ENCODE measurements at places on chromosomes 1 and 21.

DNA sequence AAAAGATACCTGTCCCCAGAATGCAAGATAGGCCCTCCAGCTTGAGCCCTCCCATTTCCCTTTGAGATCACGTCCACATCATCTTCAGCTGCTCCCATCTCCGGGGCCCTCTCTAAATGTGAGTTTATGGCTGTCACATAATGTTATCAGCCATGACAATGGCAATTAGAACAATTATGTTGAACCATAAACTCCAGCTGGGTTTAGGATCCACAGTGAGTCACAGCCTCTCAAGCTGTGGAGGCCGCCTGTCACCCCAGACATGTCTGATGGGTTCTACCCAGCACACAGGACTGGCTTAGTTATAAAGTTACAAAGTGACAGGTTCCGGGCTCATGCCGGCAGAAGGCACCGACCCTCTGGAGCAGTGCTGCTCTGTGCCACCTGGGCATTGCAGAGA lies 597.3 kb downstream of the PTPRU start:
- DNase-seq = no peak

DNA sequence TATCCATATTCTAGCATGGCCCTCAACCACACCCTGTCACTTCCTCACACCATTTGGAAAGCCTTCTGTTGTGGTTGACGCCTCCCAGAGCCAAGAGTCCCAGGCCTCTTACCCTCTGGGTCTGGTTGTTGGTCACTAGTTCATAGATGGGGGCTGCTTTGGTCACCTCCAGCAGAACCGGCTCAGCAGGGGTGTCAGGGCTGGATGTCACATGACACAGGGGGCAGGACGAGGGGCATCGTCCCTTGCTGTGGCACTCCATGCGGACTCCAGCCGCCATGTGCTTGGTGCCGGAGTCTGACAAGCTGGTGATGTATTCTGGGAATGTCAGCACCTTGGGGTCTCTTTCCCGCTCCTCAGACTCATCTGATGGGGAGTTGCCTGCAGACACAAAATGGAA lies 270.1 kb downstream of the ASTN1 start:
- DNase-seq = no peak

DNA sequence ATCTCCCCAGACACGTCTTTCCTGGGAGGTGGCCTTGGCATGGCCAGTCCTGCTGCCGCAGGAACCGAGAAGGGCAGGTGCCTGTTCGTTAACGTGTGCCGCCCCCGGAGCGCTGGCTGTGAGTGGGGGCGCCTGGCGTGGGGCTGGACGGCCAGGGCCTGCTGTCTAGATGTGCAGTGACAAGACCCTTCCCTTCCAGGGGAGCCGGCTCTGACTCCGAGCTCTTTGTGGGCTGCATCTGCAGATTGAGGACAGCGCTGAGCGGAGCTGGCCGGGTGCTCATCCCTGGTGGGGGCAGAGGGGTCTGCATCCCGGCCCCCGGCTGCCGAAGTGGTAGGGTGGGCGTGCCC lies 13.0 kb downstream of the COL18A1 start:
- no peak for DNase-seq

GRCh38 chr1:80769208-80769750 lies 1031.5 kb upstream of the ADGRL2 start:
- no peak for DNase-seq

GRCh38 chr21:43701936-43702784 lies 16.8 kb upstream of the PDXK start:
- DNase-seq = no peak

DNA sequence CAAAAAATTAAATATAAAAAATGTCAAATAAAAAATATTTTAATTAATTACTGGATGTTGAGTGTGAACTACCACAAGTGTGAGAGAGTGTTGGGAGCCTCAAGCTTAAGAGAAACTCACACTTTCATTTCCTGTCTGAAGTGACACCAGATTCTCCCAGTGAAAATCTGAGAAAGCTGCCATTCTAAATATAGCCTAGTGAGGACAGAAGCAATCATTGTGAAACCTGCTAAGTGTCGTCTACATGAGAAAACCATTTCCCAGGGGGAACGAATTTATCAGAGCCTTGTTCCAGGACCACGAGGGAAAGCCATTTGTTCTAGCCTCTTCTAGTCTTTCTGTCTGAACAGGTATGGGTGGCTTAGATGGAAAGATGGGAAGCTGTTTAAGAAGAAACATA lies 329.3 kb upstream of the PRMT6 start:
- no peak for DNase-seq

- DNase-seq = no peak
These were observed 27.6 kb downstream of the CYP2J2 start for GRCh38 chr1:59898927-59899326.

- no peak for DNase-seq
These were observed 9.2 kb upstream of the BEND5 start for GRCh38 chr1:48785869-48786268.

GRCh38 chr1:44346878-44347277 lies 8.2 kb downstream of the ERI3 start:
- DNase-seq = no peak

- DNase-seq = peak; percentile 53
These were observed 44.1 kb upstream of the SLC25A33 start for GRCh38 chr1:9494936-9495758.

GRCh38 chr1:167158111-167158812 lies 62.4 kb upstream of the POU2F1 start:
- no peak for DNase-seq

- DNase-seq = no peak
These were observed 638 bp upstream of the OLIG2 start for GRCh38 chr21:33025106-33025488.

- no peak for DNase-seq
These were observed 14.8 kb downstream of the RSBN1 start for GRCh38 chr1:113797472-113797871.

- DNase-seq = no peak
These were observed 131.9 kb upstream of the B3GALT2 start for GRCh38 chr1:193318347-193318746.

- no peak for DNase-seq
These were observed 7.4 kb downstream of the GPR137B start for GRCh38 chr1:236149696-236150228.

GRCh38 chr1:37515185-37516034 lies 844 bp upstream of the MEAF6 start:
- no peak for DNase-seq

DNA sequence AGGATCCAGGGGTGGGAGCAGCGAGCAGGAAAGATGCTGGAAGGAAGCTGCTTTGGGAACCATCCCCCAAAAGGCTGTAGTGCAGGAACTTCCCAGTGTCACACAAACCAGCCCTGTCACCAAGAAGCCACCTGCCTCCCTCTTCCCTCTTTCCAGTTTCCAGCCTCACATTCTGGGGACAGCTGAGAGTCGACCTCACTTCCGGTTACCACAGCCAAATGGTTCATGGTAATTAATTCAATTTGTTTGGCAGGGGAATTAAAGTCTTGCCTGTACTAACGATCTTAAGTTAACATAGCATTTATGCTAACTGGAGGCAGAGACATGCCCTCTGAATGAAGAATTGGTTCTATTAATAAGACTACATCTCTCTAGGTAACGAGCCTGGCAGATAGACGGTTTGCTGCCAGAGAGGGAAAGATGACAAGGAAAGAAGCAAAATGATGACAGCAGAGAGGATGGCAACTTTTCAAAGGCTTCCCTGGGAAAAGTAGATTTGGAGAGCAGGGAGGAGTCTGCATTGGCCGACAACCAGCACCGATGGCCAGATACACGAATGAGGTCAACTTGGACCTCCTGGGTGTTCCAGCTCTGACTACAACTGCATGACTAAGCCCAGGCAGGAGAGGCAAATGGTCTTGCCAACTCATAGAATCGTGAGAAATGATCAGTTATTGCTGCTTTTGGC lies 64.1 kb downstream of the TMCO4 start:
- DNase-seq = no peak

- DNase-seq = no peak
These were observed 31.4 kb downstream of the PRDX6 start for GRCh38 chr1:173508541-173508940.

DNA sequence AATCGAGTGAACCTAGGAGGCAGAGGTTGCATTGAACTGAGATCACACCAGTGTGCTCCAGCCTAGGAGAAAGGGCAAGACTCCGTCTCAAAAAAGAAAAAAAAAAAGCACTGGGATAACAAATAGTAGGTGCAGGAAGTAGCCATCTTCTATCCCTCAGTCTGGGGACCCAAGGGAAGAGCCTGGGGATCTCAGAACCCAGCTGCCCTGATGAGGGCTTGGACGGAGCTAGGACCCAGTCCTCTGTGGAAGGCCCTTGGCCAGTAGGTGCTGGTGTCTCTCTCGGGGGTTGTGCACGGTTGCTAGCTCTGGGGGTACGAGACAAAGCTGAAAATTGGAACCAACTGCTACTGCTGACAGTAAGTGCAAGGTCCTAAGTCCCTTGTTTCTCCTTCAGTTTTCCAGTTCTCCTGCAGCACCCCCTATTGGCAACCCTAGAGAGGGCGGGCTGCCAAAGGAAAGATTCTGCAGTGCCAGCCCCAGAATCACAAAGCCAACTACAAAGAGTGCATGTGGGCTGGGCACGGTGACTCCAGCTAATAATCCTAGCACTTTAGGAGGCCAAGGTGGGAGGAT lies 57.6 kb upstream of the KIF1B start:
- peak; percentile 39 for DNase-seq

- no peak for DNase-seq
These were observed 444.7 kb upstream of the VAMP3 start for GRCh38 chr1:7326366-7326765.

GRCh38 chr21:38266732-38267131 lies 9.9 kb downstream of the KCNJ15 start:
- DNase-seq = no peak

GRCh38 chr1:40662151-40662550 lies 3.3 kb downstream of the RIMS3 start:
- DNase-seq = no peak

- DNase-seq = no peak
These were observed 93.4 kb upstream of the KCNE2 start for GRCh38 chr21:34270411-34270810.

DNA sequence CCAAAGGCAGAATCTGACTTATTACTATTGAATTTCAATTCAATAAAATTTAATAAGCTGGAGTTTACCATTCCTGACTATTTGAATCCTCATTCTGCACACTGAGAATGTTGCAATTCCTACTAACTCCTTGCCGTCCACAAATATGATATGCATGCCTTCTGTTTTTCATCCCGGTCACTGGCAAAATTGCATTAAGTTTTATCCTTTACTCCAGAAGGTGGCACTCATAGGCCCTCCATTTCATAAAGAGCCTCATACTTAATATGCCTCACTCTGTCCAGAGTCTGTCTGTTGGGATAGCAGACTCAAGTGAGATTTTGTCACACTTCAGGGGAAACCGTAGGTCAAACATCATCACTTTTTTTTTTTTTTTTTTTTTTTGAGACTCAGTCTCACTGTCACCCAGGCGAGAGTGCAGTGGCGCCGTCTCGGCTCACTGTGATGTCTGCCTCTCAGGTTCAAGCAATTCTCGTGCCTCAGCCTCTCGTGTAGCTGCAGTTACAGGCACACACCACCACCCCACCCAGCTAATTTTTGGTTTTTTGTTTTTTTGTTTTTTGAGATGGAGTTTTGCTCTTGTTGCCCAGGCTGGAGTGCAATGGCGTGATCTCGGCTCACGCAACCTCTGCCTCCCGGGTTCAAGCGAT lies 27.3 kb downstream of the F11R start:
- no peak for DNase-seq

DNA sequence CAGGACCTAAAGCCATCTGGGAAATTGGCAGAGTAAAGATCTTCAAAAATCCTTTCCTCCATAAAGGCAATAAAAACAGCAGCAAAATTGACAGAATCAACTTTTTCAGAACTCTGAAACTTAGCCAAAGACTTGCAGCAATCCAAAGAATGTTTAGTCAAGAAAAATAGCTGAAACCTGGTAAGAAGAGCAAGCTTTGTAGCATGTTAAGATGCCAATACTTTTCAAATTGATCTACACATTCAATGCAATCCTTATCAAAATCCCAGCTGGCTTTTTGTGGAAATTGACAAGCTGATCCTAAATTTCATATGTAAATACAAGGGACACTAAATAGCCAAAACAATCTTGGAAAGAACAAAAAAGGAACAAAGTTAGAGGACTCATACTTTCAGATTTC lies 23.8 kb upstream of the FAM163A start:
- no peak for DNase-seq

DNA sequence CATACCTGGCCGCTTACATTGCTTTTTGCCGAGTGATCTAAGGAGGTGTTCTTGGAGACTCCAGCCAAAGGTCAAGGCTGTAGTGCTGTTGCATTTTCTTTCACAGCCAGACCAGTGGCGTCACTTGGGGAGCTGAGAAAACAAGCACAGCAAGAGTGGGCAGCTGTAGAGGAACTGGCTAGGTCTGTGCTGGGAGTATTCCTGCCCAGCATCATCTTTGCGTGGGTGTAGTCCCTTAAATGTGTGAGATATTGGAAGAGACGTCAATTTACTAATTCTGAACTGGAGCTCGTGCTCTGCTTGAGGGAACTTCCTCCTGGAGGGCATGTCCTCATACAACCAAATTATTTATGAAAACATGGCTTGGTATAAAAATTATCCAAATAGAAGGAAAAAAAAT lies 10.2 kb downstream of the UBIAD1 start:
- no peak for DNase-seq

GRCh38 chr1:153612111-153612754 lies 704 bp downstream of the S100A16 start:
- DNase-seq = no peak

GRCh38 chr1:27590917-27591508 lies 12.9 kb downstream of the AHDC1 start:
- no peak for DNase-seq

DNA sequence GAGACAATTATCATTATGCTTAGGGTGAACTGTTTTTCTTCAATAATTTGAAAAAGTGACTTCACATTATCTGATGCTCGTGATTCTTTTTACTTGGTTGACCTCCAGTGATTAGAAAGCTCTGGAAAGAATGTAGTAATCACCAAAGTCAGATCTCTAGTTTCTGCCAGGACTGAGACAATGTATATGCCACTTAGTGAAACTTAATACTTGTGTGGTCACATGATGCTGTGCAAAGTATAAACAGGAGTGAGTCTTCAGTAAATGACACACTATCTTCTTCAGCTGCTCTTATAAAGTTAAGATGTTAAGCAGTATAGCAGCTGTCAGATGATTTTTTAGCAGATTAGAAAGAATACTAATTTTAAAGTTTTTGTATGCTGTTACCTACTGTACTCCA lies 17.2 kb downstream of the VCAM1 start:
- no peak for DNase-seq

DNA sequence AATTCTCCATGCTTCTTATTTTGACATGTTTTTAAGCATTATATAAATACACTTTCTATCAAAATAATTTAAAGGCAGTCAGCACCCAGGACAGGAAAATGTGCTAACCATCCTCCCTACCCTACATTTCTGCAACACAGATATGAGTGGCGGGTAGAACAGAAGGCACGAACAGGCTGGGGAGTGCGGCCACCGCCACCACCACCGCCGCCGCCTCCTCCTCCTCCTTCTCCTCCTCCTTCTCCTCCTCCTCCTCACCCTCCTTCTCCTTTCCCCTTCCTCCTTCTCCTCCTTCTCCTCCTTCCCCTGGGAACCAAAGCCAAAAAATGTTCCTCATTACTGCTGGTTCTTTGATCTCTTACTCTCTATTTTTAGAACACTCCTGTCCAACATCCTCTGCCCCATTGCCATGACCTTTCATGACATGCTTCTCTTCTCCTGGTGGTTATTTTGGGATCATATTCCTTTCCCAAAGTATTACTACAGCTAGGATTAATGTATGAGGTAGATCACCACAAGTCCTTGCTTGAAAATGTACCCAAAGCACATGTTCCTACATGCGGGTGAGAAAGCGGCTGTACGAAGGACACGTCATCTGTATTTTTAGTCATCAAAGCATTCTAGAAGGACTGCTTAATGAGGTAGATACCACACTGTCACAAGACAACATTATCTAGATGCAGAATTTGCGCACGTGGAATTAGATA lies 24.5 kb upstream of the CCN1 start:
- no peak for DNase-seq

- no peak for DNase-seq
These were observed 281.9 kb upstream of the ADAMTS5 start for GRCh38 chr21:27248814-27249213.

Data from NCI-H1092 (cell line).